Right cardiac atrium (tissue), 5 donors: ENCODE measurements at places on chromosomes 1 and 21.

GRCh38 chr1:63423649-63424048 is 56.2 kb downstream of the ALG6 start:
- no peak for DNase-seq

- no peak for DNase-seq
Measured at GRCh38 chr1:184492536-184492935, 105.7 kb downstream of the C1orf21 start.

- no peak for DNase-seq
Measured at GRCh38 chr1:62336995-62337705, 17.9 kb upstream of the KANK4 start.

DNA sequence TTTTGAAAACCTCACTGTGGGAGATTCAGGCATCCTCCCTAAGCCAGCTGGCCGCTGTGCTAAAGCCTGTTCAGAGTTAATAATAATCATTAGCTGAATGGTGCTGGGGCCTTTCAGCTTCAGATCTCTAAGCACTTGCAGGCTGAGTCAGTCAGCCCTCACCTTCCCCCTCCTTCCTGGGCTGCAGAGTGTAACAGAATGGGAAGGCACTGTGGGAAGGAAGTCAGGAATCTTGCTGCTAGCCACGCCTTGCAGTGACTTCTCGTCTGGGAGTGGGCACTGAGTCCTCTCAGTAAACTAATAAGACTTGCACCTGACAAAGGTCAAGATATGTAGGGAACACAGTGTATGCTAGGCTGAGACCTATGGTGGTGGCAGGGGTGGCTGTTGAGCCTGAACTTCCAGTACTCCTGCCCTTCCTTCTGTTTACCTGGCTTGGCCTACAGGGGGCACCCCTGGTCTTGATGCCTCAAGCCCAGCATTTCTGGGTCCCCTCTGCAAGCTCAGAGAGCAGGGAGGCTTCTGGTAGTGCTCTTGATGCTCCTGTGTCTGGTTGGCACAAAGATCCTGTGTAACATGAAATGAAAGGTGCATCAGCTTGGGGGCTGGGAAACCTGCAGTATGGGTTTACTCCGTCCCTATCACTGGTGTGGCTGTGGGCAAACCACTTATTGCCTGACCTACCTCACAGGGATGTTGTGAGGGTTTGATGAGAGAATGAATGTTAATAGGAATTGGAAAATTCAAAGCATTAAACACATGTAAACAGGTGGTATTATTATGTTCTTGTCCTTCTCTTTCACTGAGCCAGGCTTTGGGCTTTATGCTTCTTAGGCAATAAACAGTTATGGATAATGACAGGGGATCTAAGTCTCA is 6.0 kb downstream of the CYB561D1 start:
- no peak for DNase-seq

DNA sequence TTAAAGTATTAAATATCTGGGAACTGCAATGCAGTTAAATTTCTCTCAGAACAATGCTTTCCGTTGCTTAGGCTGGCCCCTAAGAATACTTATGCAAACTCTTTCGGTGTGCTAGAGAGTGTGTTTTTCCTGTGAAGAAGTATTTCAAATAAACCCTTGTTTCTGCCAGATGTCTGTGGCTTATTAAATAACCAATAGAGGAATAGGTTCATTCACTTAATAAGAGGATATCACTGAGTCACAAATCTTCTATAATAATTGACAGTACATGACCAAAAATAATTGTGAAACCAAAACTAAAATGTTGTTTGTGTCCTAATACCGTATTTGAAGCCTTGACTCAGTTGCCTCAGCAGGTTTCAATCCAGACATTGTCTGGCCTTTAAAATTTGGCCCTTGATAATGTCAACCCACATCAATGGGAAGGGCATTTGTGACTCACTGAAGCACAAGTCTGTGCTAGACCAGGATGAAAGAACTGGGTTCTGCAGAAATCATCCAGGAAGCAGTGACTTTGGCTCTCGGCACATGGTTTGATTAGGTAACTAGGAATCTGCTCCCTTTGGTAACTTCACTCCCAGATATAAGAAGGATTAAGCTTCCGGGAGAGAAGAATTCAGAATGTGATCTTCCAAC is 104.2 kb upstream of the BARHL2 start:
- DNase-seq, result no peak

DNA sequence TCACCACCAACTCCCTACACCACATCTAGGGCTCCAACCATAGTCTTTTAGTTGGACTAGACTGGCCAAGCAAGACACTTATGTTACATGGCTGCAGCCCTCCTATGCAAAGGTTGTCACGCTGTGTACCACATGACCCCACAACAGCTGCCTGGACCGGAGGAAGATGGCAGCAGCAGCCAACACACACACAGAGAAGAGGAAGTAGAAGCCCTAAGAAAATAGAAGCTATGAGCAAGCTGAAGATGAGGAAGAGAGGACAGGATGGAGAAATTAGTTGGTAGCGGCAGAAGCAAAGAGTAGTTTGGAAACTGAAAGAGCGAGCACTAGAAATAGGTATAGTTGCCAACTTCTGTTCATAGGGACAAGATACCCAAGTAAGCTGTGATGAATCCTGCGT is 60.8 kb upstream of the RALGPS2 start:
- DNase-seq, result no peak

DNA sequence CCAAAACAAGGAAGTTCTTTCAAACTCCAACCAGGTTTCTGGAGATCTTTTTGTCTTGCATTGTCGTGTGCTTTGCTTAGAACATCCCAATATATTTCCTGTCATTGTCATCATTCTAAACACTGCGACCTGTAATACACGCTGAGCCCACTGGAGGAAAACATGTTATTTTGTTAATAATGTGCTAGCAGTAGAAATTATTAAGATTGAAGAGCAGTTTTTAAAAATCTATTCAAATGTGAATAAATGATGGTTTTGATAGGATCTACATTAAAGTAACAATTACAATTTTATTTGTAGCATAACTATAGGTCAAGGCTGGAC is 268.5 kb downstream of the PTPRC start:
- no peak for DNase-seq

DNA sequence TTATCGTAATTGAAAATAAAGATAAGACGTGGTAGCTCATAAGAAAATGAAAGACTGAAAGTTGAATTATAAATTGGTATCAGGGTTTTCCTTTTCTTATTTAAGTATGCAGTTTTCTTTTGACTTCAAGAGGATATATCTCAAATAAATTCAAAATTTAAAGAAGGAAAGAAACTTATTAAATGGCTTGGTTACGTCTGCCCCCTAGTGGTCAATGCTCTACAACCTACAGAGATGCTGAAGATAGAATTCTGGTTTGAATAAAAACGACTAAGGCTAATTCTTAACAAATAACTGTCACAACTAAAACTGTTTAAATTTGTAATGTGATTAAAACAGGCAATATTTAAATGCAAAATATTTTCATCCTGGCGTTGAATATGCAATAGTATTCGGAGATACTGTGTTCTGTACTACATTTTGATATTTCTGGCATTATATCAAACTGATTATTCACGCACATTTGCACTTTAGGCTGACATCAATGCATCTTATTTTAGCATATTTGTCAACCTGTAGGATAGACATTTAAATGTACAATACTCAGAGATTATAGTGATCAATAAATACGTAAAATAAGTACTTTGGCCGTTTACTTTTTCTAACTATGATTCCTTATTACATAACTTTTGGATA is 26.8 kb downstream of the IFI44 start:
- DNase-seq, result peak; percentile 25

- DNase-seq, result no peak
Measured at GRCh38 chr1:116489231-116489697, 81.6 kb downstream of the CD58 start.

- DNase-seq, result no peak
Measured at GRCh38 chr1:152436593-152437496, 22.8 kb upstream of the CRNN start.

DNA sequence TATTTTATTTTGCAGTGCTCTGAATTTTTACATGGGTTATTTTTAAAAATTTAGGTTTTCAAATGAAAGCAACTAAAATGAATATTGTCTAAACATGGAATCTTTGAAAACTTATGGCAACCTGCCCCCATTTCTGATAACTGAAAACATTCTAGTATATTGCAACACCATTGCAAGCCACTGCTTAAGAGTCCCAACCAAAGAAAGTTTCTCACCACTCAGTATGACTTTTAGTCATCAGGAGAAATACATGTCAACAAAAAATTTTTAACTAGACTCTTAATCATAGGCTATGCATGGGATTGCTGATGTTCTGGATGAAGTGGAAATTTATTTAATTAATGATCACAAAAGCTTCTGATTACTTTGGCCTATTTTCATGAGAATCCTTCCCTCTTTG is 112.1 kb downstream of the TNFSF18 start:
- no peak for DNase-seq

- no peak for DNase-seq
Measured at GRCh38 chr1:204278251-204278650, 64.5 kb upstream of the GOLT1A start.

DNA sequence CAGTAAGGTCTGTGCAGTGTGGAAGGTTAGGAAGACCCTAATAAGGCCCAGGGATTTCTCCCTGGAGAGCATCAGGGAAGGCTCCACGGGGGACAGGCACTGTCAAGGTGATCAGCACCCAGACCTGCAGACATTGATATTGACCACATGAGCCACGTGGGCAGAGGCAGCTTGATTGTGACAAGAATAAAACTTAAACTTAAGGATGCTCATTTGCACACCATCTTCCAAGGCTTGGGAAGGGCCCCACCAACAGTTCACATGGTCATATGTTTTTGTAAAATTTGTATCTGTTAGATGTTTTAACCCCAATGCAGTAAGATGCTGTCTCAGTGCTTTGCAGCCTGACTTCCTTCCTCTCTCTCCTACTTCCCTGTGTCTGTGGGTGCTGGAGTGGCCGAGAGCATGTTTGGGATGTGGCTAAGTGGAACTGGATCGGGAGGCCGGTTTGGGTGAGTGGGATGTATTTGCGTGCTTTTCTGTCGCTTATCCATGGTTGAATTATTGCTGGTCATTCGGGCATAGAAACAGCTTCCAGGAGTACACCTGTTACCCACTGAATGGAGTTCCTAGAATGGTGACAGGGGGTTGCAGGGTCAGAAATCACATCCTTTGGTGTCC is 49.8 kb upstream of the OLIG2 start:
- no peak for DNase-seq

DNA sequence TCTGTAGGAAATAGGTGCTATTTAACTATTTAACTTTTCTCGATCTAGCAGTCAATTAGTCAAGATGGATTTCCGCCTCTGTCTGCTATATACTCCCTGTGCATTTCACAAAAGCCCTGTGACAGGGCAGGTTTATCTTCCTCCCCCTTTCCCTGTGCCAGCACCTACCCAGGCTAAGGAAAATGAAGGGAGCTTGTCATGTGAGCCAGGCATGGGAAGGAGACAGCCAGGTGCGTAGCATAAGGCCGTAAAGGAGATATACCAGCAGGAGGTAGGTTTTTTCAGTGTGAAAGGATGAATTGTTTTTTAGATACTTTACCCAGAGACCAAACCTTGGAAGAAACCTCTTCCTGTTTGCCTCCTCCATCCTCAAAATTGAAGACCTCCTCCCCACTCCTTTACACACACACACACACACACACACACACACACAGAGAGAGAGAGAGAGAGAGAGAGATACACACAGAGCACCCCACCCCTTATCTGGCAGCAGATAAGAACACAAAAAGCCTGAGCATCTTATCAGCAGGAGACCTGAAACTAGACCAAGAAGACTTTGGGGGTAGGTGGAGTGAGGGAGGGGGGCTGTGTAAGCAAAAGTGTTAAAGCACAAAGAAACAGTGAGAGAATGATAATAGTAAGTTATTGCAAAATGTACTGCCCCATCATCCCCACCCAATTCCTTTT is 12.0 kb upstream of the TARBP1 start:
- no peak for DNase-seq

- no peak for DNase-seq
Measured at GRCh38 chr1:179318491-179318890, 24.9 kb downstream of the SOAT1 start.

DNA sequence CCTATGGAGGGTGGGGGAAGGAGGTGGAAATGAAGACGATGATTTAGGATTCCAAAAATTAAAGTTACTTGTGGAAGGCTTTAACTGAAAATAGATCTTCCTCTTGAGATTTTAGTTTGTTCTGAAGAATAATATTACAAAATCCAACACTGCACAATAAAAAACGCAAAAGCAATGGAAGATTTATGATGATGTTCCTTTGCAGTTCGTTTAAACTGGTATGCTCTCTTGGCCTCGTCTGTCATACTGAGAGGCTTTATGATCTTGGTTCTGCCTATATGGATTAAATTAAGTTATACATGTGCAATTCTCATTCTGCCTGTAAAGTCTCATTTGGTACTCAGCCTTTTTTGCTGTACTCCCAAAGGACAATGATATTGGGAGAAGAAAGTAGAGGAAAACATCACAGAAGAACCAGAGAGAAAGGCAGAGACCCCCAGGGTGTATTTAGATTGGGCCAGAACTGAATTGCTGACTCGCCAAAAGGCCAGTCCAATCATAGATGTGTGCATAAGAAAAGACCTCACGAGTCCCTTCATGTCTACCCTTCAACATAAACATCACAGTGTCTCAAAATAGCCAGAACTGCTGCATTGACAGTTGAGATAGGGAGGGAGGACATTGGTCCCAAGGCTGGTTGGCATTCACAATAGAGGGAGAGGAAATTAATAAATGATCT is 188.6 kb downstream of the GREM2 start:
- no peak for DNase-seq

DNA sequence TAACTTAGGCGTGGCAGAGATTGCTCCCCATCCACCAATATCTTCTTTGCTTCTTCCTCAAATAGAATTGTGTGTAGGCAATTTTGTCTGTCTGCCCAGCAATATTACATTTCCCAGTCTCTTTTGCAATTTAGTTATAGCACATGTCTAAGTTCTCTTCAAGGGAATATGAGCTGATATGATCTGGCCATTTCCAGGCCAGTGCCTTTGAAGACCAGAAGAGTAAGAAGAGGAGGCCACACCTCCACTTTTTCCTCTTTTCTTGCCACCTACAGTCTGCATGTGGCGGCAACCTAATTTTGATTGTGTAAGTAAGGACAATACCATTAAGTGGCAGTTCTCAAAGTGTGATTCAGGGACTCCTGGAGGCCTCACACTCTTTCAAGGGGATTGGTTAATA is 6.3 kb upstream of the RSBN1 start:
- no peak for DNase-seq

DNA sequence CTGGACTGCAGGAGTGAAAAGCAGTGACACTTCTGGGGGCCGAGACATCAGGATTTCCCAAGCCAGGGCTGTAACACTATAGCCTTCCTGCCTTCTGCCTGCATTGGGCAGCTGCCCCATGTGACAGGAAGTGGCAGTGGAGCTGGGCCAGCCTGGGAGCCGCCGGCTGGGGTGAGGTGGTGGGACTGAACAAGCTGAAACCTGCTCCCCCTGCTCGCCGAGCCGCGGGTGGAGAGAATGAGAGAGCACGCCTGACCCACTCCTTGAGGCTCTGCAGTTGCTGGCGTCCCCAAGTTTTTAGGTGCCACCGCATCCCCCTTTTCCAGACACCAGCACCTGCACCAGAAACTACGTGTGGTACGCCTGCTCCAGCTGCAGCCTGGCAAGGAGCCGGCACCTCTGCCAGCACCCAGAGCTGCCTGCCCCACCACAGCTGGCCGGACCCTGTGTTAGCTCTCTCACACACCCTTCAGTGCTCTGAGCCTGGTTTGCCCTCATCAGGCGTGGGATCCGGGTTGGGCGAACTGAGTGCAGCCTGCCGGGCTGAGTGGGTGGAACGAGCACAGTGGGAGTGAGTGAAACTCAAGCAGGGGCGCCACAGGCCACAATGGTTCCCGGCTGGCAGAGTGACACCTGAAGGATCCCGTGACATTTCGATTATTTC is 119.4 kb downstream of the AKT3 start:
- DNase-seq, result peak; percentile 66

- DNase-seq, result no peak
Measured at GRCh38 chr21:44005593-44005992, 6.5 kb upstream of the TRAPPC10 start.

- DNase-seq, result no peak
Measured at GRCh38 chr1:246165826-246166709, 341.0 kb downstream of the SMYD3 start.
